Inflammatory macrophage (primary cell): ENCODE measurements at places on chromosomes 16 and 17.

DNA sequence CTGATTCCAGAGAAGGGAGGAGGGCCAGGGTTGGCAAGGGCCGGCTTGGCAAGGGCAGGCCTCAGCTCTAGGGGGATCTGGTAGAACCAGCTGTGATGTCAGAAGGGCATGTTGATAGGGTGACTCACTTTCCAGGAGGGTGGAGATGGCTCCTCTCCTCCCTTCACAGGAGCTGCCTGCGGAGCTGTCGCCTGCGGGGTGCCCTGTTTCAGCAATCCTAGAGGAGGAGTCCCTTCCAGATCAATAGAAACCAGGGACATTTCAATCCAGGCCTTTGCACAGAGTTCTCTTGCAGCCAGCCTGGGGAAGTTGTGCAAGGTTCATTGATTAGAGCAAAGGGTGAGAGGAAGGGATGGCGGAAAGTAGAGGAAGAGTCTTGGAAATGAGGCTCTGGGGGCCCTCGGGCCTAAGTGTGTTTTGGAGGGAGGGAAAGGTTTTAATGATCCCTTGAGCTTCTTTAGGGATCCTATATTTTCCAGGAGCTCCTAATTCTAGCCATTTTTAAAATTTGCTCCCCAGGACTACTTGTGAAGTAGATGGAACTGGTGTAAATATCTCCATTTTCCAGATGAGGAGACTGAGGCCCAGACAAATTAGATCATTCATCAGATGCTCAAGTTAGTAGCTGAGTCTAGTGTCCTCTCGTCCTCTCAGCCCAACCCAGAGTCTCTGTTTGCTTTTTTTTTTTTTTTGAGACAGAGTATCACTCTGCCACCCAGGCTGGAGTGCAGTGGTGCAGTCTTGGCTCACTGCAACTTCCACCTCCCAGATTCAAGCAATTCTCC lies 24.8 kb upstream of the CSNK2A2 start:
- no peak for DNase-seq

- DNase-seq, result no peak
These were observed 167.5 kb upstream of the DNAH9 start for GRCh38 chr17:11430751-11431150.

GRCh38 chr16:15829460-15829859 lies 27.4 kb downstream of the MYH11 start:
- DNase-seq, result peak; percentile 57

- no peak for DNase-seq
These were observed 76.5 kb upstream of the ZNF423 start for GRCh38 chr16:49932434-49932833.

- DNase-seq, result no peak
These were observed 162.3 kb downstream of the ABCA8 start for GRCh38 chr17:68792873-68793272.

- DNase-seq, result no peak
These were observed 99.3 kb upstream of the TNRC6C start for GRCh38 chr17:77859035-77859810.

DNA sequence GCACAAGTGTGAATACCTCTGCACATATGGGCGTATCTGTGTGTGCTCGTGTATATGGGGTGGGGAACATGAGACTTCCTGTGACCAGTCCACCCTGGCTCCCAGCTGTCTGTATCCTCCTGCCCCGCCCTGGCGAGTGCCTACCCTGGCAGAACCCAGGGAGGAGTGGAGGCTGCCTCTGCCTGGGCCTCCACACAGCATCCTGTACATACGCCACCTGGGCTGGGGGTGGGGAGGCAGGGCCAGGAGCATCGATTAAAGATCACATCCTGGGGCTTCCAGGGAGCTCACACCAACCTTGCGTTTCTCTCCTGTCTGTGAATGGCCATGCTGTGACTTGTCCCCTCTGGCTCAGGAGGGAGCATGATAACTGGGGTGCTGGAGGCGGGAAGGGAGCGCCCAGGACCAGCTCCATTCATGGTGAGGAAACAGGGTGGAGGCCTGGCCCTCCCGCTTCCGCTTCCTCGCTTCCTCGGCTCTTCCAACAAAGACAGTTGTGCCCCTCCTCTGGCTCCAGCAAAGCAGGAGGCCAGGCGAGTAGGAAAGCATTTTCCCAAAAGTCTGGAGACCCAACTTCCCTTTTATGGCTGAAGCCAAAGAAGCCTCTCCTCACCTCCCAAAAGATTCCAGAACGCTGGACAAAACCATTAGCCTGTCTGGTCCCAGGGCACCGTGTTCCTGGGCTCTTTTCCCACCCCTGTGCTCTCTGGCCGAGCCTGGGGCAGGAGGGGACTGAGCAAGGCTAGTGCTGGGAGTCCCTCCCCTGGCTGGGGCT lies 22.9 kb downstream of the ADAM11 start:
- no peak for DNase-seq

- DNase-seq, result no peak
These were observed 66.0 kb downstream of the GNAO1 start for GRCh38 chr16:56257239-56257638.

DNA sequence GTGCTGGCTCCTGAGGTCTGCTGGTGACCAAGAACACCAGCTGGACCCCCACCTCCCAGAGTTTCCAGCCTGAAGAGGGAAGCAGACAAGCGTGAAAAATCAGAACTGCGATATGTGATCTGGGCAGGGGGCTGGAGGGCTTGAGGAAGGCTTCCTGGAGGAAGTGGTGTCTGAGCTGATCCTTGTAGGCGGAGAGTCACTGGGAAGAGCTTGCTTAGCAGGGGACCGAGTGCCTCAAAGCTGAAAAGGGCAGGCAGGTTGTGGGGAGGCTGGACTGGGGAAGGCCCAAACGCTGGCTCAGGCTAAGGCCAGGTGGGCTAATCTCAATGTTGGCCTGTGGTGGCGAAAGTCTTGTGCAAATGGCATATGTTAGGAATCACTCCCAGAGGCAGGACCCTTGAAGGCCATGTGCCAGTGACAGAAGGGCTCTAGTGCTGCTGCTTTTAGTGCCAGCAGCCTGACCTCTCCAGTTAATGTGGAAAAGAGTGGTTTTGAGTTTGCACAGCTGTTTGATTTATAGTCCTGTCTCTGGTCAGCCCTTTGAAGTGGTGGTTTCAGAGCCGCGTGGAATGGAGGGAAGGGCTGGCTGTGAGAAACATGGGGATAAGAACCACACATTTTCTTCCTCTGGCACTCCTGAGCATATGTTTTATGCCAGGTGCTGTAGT lies 85.3 kb upstream of the LGALS9 start:
- DNase-seq, result no peak

DNA sequence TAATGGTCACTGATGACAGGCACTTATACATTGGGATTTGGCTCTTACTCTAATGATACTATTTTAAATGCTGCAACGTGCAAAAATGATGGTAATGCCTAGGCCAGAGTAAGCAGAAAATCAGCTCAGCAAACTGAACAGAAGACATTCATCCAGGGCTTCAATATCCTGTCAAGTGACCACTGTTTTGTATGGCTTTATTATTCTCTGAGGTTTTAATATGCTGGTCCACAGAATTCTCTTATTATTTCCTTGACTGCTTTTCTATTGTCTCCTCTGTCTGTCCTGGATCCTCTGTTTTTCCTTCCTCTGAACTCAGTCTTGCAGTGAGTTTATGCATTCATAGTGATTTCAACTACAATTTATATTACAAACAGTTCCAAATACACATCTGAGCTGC lies 90.8 kb upstream of the PMFBP1 start:
- DNase-seq, result no peak

GRCh38 chr17:82926081-82926480 lies 86.3 kb upstream of the ZNF750 start:
- DNase-seq, result no peak

DNA sequence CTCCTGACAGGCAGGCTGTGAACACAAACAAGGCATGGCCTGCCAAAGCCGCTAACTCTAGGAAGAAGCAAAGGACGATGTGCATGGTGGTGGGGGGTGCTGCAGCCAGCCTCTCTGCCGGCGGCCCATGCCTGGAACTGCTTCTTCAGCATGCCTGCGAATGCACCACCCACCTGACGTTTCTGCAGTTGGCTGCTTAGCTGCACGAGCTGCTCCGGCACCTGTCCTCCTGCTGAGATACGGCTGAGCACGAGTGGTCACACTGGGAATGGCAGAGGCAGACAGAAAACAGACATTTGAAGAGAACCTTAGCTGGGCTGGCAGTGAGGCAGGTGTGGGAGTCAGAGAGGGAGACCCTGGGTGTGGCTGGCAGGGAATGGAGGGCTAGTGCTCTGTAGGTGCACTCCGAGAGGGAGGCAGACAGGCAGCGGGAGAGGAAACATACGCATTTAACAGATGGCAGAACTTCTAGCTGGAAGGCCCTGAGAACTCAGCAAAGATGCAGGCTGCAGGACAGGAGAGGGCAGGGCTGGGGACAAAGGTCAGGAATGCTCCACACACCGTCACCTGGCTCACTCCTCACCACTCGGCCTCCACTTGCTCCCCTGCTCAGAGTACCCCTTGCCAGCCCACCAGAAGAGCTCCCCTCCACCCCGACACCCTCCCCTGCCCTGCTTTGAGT lies 5.2 kb downstream of the FLCN start:
- no peak for DNase-seq

GRCh38 chr17:82668631-82669099 lies 20.4 kb upstream of the WDR45B start:
- peak; percentile 88 for DNase-seq

DNA sequence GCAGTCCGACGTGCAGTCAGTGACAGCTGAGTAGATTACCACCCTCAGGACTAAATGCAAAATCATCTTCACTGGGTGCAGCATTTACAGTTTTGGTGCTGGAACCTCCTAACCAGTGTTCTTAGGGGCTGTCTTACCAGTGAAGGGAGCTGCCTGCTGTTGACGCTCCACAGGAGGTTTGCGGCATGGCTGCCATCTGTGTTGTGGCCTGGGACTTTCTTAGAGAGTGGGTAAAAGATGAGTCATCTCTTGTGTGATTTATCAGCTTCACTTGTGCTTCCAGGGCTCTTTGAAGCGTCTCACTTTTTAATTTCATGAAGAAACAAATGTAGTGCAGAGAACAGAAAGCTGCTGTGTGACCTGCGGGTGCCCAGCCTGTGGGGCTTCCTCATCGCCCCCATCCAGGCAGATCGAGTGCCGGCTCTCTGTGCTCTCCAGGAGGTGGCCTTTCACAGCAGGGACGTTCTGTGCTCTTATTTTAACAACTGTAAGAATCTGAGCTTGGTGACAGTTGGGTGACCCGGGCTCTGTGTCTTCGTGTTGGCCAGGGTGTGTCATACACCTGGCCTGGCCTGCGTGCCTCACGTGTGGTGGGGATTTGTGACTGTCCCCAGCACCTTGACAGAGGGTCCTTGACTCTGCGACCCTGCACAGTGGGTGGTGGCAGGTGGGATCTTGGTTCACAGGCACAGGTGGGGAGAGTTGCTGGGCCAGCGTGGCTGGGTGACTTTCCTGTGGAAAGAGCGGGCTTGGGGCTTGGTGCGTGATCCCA lies 24.3 kb upstream of the ZNF750 start:
- no peak for DNase-seq

- no peak for DNase-seq
These were observed 24.8 kb downstream of the SNX11 start for GRCh38 chr17:48132385-48132784.

- no peak for DNase-seq
These were observed 62.7 kb downstream of the IRX6 start for GRCh38 chr16:55386534-55387296.

DNA sequence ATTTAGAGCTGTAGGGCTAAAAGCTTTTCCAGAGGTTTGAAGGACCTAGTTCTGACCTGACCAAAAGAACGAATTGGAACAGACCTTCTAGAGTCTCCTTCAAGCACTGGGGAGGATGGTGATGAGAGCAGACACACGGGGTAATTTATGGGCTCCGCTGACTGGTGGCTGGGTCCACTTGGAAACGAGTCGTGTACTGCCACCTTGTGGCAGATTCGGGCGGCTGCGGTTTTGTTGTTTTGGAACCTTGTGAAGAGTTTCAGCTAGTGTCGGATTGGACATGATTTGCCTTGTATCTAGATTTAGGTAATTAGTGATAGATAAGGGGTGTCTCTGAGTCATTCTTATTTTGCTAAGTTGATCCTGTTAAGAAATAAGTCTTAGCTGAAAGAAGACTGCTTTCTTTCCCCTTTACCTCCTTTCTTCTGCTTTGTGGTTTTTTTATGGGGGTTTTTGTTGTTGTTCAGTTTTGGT lies 98.9 kb downstream of the AATF start:
- DNase-seq, result peak; percentile 82

- no peak for DNase-seq
These were observed 603.4 kb downstream of the KCNJ2 start for GRCh38 chr17:70772761-70773160.

DNA sequence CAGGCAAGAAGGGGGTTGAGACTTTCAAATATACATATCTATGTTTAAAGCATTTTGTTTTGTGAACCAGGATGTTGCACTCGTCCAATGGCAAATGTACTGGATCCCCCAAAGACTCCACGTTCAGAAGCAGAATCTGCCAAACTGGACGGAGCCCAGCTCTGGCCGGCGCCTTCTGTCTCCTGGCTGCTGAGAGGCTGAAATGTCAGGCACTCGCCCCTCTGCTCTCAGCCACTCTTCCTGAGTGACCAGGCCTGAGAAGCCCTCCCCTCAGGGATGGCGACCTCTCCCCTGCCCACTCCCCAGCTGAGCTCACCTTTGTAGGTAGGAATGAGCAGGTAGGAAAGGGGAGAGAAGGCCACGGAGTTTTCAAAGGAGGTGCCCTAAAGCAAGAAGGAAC lies 187.5 kb upstream of the FOXF1 start:
- DNase-seq, result no peak

DNA sequence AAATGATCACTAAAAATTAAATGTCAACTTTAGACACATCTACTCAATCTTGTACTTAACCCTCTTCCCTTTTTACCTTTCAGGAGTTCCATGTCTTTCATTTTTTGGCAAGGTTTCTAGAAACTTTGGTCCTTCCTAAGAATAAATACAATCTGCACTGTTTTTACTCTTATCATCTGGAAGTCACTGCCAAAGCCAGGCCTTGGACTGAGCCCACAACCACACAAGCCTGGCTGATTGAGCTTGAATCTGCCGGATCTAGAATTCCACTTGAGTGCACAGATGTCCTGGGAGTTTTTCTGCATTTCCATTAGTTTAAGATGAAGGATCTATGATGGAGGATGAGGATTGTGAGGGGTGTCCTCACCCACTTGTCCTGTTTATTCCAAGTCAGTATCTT lies 126.1 kb downstream of the VPS53 start:
- DNase-seq, result no peak

- DNase-seq, result peak; percentile 76
These were observed 128.7 kb downstream of the XYLT1 start for GRCh38 chr16:17342031-17342430.

DNA sequence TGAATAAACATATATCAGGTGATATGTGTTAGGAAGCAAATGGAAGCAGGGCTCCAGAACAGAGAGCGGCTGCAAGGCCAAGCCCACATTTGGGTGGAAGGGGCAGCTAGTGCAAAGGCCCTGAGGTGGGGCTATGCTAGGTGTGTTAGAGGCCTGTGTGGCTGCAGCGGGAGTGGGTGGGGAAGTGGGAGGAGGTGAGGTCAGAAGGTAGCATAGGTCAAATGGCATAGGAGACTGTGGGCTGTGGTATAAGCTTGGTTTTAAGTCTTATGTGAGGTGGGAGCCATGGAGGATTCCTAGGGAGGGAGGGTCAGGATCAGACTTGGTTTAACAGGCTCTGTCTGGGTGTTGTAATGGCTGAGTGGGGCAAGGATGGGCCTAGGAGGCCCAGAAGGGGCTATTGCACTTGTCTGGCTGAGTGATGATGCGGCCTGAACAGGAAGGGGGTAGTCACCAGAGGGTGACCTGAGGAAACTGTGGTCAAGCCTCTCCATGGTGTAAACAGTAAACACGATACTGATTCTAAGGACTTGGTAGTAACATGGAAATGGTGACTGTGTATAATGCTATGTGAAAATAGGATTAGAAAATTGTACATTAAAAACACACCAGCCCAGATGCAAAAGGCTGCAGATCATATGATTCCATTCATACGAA lies 31.1 kb downstream of the RAI1 start:
- peak; percentile 73 for DNase-seq

- no peak for DNase-seq
These were observed 50.0 kb upstream of the CAPN15 start for GRCh38 chr16:477301-478157.
